Stimulated activated CD4-positive, alpha-beta T cell treated with anti-CD3 and anti-CD28 coated beads, Interleukin-2, amount 100 ng/mL, for 48 hours (primary cell): ENCODE measurements at places on chromosomes 11 and 22.

GRCh38 chr11:7844521-7844920, 47.8 kb upstream of the OR5P2 start:
- DNase-seq, result no peak

- no peak for DNase-seq
Measured at GRCh38 chr11:125402435-125402834, 93.6 kb downstream of the FEZ1 start.

DNA sequence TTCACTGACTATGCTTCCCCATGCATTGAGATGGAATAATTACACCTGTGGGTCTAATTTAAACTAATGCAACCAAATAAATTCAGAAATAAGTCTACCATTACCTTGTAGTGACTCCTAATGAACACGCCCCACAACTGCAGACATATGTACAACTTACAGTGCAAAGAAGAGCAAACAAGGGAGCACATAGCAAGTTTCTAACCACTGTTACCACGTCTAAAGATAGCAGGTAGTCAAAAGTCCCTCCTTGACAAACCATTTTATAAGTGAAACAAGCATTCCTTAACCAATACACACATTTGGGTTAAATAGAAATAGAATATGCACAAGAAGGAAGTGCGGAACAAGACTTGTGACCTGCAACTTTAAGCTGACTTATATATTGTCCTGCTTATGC, 20.6 kb downstream of the PHF21A start:
- DNase-seq, result no peak

- no peak for DNase-seq
Measured at GRCh38 chr11:60923326-60923725, 934 bp upstream of the TMEM132A start.

DNA sequence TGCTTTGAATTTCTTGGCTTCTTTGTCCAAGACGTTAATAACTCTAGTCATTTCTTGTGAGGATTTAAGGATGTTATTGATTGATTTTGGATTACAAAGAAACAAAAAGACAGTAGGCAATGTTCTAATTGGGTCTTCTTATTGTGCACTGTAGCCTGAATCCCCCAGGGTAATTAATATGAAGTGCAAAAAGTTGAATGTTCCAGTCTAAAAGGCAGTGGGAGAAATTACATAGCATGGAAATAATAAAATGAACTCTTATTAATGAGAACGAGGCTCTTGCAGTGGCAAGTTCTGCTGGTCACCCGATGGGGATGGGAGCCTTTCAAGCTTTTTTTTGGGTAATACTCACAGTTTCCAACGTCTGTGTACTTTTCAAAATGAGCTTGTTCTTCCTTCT, 45.6 kb downstream of the UBASH3B start:
- DNase-seq, result no peak

DNA sequence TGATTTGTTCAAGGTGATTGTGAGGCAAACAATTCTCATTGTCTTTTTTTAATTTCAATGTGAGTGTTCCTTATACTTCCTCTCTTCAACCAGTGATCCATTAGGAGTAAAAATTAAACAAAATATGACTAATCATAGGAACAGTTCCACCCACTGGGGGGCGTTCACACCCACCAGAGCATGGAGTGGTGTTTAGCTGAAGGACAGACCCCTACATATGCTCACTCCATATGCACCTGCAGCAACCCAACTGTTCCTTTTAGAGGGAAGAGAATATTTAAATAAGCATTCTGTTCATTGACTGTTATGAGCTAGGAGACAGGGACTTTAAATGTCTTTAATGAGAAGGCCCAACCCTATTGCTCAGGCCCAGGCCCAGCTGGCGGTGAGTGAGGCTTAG, 78.7 kb upstream of the DRD2 start:
- DNase-seq, result no peak

DNA sequence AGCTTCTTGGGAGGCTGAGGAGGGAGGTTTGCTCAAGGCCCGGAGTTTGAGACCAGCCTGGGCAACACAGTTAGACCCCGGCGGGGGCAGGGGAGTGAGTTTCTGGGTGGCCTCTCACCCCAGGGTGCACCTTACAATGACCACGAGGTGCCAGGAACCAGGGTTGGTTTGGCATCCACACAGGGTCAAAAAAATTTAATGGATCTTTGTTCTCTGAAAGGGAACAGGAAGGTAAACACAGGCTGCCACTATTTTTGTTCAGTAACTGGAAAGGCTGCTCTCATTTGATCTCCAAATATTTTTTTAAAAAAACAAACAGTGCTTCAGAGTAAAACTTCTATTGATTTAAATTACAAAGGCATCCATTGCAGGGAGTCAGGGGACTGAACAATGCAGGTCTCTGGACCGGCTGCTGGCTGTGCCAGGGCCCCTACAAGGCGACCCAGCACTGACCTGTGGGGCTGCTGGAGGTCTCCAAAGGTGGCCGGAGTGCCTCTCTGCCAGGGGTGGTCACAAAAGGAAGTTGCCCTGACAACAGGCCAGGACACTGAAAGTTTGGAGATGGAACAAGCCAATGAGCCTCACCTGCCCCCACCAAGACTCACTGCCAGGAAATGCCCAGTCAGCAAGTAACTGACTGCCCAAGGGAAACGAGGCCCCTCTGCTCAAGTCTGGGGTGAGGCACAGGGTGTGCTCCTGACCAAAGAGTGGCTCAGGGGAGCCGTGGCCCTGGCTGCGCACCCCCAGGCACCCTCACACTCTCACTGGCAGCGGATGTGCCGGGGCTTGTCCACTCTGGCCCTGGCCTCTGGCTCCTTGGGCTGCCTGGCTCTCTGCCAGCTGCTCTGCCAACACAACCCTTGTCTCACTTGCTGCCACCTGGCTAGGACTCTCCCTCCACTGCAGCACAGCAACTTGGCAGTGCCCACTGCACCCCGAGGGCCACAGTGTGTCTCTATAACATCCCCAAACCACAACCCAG, 51.8 kb downstream of the ARFGAP3 start:
- no peak for DNase-seq

DNA sequence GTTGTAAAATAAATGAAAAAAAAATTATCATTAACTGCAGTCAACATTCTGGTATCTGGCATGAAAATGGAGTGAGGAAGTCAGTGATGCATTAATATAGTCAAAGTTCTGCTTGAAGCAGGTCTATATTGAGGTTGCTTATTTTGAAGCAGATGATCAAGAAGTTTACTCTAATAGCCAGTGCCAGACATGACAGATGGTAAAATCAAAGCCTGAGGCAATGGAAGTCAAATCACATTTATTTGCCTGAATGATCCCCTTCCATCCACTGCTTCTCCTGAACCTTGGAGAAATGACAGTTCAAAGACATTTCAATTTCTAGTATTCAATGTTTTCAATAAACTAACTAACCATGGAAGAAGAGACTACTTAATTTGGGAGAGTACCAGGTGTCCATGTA, 430.0 kb downstream of the FAM181B start:
- DNase-seq, result no peak

GRCh38 chr11:71562120-71562519, 3.2 kb upstream of the KRTAP5-10 start:
- no peak for DNase-seq

DNA sequence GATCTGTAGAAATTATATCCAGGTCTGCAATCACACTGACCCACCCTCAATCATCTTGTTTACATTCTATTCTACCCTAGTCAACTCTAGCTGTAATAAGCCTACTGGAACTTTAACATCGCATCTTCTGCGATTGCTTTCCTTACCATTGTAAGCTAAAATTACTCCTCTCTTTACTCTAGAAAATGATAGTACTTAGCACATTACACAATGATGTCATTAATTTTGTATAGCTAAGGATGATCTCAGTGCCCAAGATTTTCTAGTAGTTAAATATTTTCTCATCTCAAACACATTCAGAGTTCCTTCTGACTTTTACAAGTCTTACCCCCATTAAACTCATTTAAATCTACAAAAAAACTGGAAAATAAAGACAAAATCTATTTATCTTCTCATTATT, 39.6 kb upstream of the CTSC start:
- no peak for DNase-seq

DNA sequence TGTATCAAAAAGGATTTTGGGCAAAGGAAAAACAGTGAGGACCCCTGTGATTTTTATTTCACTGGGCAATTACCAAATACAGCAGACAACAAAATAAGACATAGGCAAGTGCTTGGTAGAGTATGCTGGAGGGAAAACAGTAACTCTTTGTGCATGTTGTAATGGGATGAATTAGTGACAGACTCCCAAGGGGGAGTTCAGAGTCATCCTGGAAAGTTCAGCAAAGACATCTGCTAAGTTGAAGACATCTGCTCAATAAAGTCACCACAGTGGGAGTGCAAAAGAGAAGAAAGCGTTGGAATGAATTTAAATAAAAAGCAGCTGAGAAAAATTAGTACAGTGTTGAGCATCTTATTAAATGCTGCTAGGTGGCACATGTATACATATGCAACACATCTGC, 378.8 kb upstream of the ISX start:
- DNase-seq, result no peak

DNA sequence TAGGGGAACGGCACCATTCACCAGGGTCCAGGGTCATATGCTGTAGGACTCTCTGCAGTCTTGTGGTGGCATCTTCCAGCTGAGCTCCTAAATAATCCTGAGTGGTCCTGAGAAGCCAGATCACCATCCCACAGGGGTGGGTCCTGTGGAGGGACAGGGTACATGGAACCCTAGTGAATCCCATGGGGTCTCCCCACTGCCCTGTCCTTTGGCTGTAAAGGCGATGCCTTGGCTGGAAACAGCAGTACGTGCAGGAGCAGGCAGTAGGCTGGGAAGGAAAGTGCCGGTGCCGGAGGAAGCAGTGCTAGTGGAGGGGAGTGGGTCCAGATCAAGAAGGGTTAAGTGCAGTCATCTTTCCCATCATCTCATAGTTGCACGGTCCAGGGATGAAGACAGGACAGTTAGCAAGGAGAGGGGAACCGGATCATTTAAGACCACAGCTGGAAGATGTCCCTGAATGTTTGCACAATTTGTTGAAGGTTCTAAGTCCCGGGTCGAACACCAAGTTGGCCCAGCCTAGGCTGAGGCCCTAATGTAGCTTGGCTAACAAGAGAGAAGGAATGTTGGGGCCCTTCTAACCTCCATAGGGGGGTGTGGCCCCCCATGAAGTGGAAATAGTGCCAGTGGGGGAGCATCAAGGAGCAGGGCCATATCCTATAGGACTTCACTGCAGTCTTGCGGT, 18.1 kb downstream of the TSPAN32 start:
- DNase-seq, result no peak

DNA sequence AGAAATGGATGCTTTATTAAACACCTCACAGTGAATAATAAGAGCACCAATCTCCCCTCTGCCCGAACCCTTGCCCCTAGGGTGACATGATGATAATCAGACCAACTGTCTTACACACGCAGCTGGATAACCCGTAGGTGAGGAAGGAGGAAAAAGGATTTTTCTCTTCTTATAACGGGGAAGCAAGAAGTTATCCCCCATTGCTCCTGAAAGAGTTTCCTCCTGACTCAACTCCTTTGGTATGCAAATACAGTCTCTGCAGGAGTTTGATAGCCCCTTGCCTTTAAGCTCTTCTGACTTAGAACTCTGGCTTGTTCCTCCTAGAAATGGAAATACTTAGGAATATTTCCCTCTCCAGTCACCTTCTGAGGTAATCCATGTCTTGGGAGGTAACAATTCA, 455.8 kb downstream of the TMEM135 start:
- DNase-seq, result no peak

DNA sequence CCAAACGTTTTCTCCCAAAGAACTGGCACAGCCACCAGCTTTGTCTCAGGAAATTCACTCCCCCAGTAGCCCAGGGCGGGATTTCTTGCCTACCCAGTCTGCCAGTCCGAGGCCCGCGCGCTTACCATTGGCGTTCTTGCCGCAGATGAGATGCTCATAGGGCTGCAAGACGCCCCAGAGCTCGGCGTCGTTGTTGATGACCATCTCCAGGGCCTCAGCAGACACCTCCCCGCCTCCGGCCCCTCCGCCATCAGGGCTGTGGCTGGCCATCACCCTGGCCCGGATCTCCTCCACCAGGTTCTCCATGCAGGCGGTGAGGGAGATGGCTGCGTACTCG, 1.3 kb downstream of the ABTB2 start:
- no peak for DNase-seq

GRCh38 chr22:32810555-32811133, 9.1 kb downstream of the TIMP3 start:
- no peak for DNase-seq

DNA sequence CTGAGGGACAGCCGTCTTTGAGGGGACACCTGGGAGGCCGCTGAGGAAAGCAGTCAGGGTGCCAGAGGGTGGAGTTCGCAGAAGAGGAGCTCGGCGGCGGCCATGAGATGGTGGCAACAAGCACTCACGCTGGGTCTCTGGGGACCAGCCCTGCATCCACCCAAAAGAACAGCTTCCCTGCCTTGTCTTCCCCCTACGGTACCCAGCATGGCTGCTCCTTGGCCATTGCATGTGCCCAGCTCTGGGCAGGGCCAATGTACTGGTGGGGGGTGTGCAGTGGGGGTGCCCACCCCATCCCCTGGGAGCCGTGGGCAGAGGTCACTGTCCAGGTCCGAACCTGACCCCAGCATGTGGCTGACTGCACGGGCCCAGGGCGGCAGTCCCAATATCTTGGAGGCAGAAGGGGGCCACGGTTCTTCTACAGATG, 42.3 kb downstream of the OSBPL5 start:
- no peak for DNase-seq

- no peak for DNase-seq
Measured at GRCh38 chr11:40958707-40959106, 500.7 kb downstream of the LRRC4C start.

DNA sequence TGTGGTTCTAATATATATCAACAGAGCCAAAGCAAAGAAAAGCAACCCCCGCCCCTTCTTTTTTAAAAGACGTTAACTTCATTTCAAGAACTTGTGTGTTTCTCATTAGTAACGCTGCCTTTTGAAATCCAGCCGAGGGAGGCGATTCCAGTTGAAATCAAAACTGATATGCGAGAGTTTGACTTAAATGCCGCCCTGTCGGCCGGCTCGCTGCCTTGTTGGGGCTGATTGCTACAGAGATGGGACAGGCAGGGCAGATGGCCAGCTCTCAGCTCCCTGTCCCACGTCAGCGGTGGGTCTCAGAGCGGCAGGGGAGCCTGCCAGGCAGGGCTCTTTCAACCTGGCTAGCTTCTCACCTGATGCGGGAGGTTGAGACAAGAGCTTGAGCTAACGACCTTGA, 51.9 kb upstream of the ALX4 start:
- no peak for DNase-seq

GRCh38 chr22:26548984-26549383, 36.7 kb upstream of the TFIP11 start:
- no peak for DNase-seq
